ENCODE measurements at places on chromosomes 5 and 9.

DNA sequence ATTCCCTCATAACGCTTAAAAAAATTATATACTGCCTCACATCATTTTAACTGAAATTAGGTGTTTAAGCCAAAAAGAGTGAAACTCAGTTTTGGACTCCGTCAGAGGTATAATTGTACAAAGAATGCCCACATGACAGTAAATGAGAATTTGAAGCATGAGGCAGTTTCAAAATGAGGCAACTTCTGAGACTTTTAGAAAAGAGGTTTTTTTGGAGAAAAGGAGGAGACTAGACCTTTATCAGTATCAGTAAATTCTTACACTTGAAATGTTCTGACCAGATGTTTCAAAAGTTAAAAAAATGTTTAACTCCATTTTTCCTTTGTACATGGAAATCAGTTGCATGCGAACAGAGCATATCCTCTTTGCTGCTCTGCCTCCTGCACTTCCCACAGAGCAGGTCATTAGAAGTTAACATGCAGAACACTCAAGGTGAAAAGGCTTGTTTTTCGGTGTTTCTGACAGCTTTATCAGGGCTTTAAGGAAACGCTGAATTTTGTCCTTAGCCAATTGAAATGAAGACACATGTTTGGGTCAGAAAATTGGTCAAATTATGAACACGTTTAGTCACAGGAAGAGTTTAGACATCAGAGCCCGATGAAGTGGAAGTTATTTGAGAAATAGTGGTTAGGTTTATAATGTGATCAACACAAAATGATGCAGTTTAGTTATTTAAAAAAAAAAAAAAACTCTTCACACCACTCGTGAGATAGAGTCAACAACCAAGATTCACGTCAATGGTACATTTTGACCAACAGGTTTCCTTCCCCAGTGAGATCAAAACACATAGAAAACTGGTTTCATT, 59.5 kb downstream of the PIK3R1 start:
- DNase-seq: no peak

DNA sequence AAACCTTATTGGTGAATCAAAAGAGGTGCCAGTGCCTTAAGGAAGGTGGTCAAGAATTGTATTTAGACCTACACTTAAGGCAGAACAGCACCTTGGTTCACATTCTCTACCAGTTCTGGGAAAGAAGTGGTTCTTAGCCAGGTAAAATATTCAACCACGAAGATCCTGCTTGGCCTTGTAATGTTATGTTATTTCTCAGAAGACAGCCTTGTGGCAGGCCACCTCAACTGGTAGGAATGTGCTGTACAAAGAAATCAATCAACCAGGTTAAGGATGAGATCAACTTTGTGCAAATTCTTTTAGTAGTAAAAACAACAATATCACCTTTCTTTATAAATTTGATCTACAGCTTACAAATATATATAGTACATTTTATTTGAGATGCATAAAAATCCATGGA, 246.8 kb downstream of the ARRDC3 start:
- no peak for DNase-seq

DNA sequence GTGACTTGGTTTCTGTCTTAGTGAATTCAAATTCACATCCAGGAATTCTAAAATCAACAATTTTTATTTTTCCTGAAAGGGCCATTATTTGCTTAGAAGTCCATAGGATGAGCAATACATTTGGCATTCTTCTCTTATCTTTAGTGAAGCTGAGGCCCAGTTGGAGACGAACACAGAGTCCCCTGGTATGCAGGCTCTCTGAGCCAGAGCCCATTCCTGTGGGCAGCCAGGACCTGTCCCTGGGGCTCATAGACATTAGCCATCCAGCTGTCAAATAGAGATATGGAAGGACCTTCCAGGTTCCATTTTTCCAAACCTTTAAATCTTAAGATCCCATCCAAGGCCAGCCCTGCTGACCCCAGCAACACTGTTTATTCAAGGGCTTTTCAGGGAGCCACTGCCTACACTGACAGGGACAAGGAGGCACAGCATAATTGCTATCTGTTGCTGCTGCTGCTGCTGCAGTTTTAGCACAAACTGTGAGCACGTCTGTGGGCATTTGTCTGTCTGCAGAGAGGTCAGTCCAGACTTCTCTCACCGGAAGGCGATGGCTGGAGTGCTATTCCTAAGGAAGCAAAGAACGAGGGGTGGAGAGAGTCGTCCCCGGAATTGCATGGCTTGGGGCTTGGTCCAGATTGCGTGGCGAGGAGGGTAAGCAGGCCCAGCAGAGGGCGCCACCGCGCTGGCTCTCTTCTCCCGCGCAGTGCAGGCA, 639.0 kb downstream of the CCDC171 start:
- no peak for DNase-seq

GRCh38 chr5:56176155-56176798, 56.9 kb downstream of the ANKRD55 start:
- DNase-seq: no peak

- DNase-seq: no peak
Observed at GRCh38 chr9:130857864-130858738, 23.0 kb downstream of the ABL1 start.

- no peak for DNase-seq
Observed at GRCh38 chr5:108660291-108660690, 87.4 kb upstream of the FER start.

- no peak for DNase-seq
Observed at GRCh38 chr9:2271426-2271825, 256.3 kb downstream of the SMARCA2 start.

DNA sequence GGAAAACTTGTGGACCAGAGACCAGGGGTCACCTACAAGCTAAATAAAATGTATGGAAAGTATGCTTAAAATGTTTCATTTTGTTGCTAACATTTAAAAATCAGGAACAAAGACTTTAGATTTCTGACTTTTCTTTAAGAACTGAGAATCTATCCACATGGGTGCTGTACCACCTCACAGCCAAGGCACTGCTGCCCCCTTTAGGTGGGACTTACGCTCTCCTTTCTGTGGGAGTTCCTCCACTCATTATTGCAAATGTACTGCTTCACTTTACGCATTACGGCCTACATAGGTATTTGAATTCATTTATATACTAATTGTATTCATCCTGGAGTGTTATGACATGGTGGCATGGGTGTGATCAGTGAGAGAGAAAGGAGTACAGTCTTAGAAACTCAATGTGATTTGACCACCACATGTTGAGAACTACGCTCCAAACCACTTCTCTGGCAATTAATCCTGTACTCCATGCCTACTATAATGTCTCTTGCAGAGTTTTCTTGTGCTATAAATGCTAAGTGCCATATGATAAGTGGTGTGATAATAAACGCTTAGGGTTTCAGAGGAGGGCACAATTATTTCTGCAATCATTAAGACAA, 24.7 kb upstream of the CETN3 start:
- peak; percentile 9 for DNase-seq

- no peak for DNase-seq
Observed at GRCh38 chr5:438481-438981, 4.4 kb upstream of the EXOC3 start.

DNA sequence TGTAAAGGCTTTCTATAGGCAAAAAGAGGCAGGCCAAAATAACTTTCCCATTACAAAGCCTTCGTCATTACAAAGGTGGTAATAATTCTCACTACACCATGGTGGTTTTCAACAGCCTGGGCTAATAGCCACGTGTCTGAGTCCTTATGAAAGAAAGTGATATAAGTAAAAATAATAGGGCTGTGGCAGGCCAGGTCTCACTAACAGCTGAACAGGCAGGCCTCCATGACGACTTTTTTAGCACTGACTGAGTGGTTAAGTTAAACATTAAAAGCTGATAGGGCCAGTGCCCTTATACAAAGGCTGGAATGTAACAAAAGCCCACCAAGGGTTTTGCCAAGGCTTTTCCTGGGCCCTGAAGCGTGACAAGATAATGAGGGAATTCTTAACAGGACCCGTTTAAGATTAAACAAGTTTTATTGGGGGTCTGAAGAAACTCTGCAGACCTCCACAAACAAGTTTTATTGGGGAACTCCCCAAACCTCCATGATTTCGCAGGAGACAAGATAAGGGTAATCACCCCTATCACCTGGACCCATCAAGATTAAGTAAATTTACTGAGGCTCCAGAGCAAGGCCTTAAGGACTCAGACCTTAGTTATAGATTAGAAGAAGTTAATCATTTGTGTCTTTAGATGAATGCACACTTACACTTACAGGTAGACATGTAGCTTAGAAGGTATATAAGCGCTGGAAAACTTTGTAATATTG, 412.9 kb downstream of the CHSY3 start:
- no peak for DNase-seq

DNA sequence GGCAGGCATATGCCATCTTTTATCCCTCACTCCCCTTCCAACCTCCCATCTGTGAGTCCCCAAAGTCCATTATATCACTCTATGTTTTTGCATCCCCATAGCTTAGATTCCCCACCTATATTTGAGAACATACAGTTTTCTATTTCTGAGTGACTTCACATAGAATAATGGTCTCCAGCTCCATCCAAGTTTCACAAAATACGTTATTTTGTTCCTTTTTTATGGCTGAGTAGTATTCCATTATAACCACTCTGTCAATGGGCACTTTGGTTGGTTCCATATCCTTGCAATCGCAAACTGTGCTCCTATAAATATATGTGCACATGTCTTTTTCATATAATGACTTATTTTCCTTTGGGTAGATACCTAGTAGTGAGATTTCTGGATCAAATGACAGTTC, 178.6 kb downstream of the GAS1 start:
- no peak for DNase-seq

- DNase-seq: no peak
Observed at GRCh38 chr5:17384181-17384580, 113.8 kb upstream of the TAF11L2 start.

DNA sequence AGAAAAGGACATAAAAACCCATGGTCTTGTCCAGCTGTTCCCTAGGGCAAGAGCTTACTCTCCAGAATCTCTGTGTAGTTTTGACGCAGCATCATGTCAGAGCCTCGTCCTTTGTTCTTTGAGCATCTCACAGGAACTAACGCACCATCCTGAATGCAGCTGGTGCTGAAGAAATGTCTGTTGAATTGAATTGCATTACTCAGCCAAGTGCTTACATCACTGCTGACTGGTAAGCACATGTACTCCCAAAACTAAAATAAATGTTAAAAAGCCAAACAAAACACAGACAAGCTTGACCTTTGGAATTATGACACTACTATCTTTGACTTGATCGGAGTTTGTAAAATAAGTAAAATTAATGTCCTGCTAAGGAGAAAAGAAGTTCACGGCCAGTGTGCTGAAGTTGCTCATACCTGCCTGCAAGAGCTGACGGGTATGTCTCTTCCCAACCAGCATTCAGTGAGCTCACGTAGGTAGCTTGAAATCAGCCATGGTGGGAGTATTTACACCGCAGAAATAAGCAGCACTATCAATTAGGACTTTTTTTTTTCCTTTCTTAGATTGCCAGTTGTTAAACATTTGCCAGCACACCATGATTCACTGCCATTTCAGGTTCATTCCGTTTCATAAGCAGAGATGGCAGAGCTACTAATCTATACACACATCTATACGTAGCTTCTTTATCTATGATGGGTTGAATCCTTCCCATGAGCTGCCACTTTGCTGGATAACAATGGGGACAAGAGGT, 310.6 kb upstream of the MSX2 start:
- no peak for DNase-seq

- DNase-seq: no peak
Observed at GRCh38 chr9:131663288-131663687, 76.6 kb downstream of the RAPGEF1 start.

GRCh38 chr5:446883-447263, 3.9 kb downstream of the EXOC3 start:
- DNase-seq: no peak

DNA sequence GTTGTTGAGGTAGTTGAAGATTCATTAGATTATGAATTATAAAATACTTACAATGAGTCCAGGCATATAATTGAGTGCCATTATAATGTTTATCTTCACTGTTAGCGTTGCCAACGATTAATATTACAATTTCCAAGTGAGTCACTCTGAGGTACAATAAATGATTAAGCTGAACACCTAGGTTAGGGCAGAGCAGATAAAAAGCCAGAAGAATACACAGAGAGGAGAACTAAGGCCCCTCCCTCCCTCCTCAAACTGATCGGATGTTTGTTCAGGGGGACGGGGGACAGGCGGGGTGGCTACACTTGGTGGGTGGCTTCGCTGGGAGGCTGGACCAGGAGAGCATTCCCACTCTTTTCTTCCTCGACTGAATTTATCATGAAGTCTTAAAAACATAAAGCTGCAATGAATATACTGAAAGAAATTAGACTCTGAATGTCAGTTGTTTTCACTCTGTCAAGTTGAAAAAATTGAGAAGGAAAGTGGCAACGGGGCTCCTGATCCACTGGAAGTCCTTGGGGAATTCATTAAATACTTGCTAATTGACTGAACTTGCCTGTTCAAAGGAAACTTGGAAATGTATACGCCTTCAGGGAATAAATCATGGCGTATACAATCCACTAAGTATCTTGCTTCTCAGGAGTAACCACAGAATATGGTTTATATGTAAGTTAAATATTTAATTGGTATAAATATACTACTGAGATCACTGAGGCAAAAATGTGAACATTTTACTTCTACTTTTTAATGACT, 198.1 kb downstream of the TSSK1B start:
- DNase-seq: no peak

Data from C1 segment of cervical spinal cord (tissue), 14 donors.